Aortic smooth muscle cell (primary cell): ENCODE measurements at places on chromosomes 1 and 21. TPM values are rescaled to one million over a fixed set of nuclear protein-coding genes. Genes with fewer than 3 reads are reported as not detected.

Gene FALEC
- 0.31 TPM in 1 of 2 replicates, not detected in the other for total RNA-seq

Gene FCGR1A
- total RNA-seq, result 0.37 and 0.40 TPM in 2 replicates

Gene CD164L2
- not detected in 2 replicates for total RNA-seq

Gene RSPH1
- 0.13 TPM in 1 of 2 replicates, not detected in the other for total RNA-seq

Gene SPATA17
- 0.93 and 1.5 TPM in 2 replicates for total RNA-seq

Gene CFHR2
- total RNA-seq, result not detected in 2 replicates

Gene FLG2
- total RNA-seq, result not detected in 2 replicates

Gene PTGFRN
- 94.3 and 96.2 TPM in 2 replicates for total RNA-seq

Gene HSF2BP
- total RNA-seq, result 1.1 and 1.2 TPM in 2 replicates
